ENCODE measurements at places on chromosomes 5 and 9. TPM values are rescaled to one million over a fixed set of nuclear protein-coding genes. Genes with fewer than 3 reads are reported as not detected.

DNA sequence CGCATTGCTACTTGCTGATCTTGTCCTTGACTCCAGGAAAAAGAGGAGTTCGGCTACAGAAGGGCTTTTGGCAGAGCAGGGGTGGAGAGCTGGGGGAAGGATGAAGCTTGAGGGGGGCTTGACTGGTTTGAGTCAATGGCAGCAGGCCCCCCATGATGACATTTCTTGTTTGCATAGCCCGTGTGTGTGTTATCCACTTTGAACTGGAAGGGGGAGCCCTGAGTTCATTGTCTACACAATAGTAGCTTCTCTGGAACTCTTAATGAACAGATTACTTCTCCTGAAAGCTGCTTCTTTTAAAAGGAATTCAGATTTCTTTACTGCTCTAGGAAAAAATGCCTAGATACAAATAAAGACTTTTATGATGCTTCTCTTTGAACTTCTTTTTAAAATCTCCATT lies 2.3 kb downstream of the IFNB1 start:
- H3K27me3 ChIP-seq, result no peaks in the 10 kb centered on the region
- H3K36me3 ChIP-seq, result no peaks in the 10 kb centered on the region
- no peak for DNase-seq
- H3K4me3 ChIP-seq, result no peak overlapping the region

DNA sequence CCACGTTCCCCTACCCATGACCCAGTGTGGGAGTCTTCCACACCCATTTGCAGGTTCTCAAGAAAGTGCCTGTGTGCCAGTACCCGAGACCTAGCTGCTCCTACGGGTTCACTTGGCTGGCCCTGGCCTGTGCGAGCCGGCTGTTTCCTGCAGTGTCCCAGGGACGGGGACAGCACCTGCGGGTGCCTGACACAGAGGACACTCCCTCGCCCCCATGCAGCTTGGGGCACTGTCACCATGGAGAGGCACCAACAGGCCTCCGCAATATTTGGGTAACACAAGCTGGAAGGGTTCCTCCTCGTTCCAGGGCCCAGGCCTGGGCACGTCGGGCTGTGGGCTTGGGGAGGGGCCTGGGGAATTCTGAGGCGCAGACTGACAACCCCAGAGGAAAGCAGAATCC lies 41.4 kb downstream of the DUSP1 start:
- H3K4me1 ChIP-seq, result peaks cover 16% of the 10 kb centered on the region
- DNase-seq, result no peak
- no peak overlapping the region for H3K27ac ChIP-seq
- no peaks in the 10 kb centered on the region for H3K27me3 ChIP-seq
- H3K4me3 ChIP-seq, result no peak overlapping the region

- no peak overlapping the region for H3K4me3 ChIP-seq
- no peak for DNase-seq
- H3K36me3 ChIP-seq, result no peaks in the 10 kb centered on the region
- no peaks in the 10 kb centered on the region for H3K4me1 ChIP-seq
Measured at GRCh38 chr5:170067152-170067551, 38.5 kb upstream of the FOXI1 start.

DNA sequence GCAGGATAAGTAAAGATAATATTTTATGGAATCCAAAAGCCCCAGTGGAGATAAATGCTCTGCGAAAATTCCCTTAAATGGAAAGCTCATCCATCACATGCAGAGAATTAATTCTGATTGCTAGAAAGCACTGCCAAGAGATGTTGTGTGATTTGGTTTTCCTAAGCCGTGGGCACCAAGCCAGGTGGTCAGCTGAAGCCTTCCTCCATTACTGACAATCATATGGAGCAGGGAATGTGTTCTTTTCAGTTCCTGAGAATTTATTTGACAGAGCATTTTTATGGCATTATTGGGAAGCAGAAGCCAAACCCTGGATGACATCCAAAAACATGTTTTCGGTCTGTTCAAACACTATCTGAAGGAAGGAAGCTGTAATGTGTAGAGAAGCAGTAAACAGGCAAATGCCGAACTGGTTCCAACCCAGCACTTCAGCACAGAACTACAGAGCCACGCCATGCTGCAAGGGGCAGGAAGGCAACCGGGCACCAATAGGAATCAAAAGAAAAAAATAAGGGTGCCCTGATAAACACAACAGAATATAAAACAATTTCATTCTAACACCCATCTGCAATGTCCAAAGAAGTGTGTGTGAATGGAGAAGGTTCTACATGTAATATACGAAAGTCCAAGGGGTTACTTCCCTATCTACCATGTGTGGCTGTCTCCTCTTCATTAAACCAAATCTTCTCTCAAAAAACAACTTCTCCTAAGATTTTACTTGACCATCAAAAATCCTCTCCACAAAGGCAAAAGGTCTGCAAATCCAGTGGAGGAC lies 12.3 kb downstream of the ARSB start:
- no peak overlapping the region for H3K27ac ChIP-seq
- H3K36me3 ChIP-seq, result no peaks in the 10 kb centered on the region
- no peaks in the 10 kb centered on the region for H3K27me3 ChIP-seq
- DNase-seq, result peak; percentile 32
- no peak overlapping the region for H3K4me3 ChIP-seq

DNA sequence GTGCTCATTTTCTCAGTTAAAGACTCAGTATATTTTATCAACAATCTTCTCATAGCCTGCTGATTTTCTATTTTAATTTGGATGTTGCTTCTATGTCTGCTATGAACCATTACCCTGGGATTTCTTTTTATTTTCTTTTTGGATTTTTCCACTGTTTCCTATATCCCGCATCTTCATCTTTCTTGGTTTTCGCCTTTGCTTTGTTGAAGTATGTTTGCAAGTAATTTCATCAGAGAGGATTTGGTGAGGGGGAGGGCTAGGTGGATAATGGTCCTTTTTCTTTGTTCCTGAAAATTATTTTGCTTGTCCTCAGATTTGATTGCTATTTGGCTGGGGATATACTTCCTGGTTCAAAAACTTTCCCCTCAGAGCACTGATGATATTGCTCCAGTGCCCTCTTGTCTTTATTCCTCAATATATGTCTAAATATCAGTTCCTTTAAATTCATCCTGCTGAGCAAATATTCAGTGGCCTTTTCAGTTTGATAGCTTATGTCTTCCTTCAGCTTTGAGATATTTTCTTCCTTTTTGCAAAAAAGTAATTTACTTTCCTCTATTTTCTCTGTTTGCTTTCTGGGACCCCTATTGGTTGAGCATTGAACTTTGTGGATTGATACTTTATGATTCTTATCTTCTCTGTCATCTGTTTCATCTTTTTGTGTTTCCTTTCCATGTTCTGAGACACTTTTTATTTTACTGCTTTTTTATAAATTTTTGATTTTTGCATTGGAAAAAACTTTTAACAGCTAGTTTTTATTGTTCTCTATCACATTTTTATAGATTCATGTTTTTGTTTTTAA lies 227.6 kb upstream of the ELL2 start:
- H3K36me3 ChIP-seq, result no peaks in the 10 kb centered on the region
- H3K4me1 ChIP-seq, result no peaks in the 10 kb centered on the region
- H3K4me3 ChIP-seq, result no peak overlapping the region
- no peaks in the 10 kb centered on the region for H3K27me3 ChIP-seq
- no peak overlapping the region for H3K27ac ChIP-seq
- DNase-seq, result no peak

DNA sequence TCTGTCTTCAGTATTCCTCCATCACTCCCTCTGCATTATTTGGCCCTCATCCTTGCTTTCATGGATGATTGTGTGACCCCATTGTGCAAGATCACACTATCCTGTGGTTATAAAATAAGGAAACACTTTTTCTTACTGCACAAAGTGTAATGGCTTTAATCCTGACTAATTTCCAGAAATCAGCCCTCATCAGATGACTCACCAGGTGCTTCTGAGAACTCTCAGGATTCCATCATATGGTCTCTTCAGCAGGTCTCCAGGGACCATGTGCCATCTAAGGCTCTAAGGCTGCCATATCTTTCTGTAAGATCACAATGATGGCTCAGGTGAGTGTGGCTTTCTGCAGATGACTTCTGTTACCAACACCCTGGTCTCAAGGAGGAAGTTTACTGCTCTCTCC lies 27.3 kb upstream of the FER start:
- no peaks in the 10 kb centered on the region for H3K36me3 ChIP-seq
- no peaks in the 10 kb centered on the region for H3K4me1 ChIP-seq
- H3K4me3 ChIP-seq, result no peak overlapping the region
- no peak overlapping the region for H3K27ac ChIP-seq
- no peak for DNase-seq

- H3K36me3 ChIP-seq, result no peaks in the 10 kb centered on the region
- H3K27me3 ChIP-seq, result no peaks in the 10 kb centered on the region
- peaks cover 23% of the 10 kb centered on the region for H3K4me1 ChIP-seq
- H3K27ac ChIP-seq, result no peak overlapping the region
Measured at GRCh38 chr9:134348404-134349155, 22.3 kb downstream of the RXRA start.

GRCh38 chr5:82244854-82245635 lies 33.1 kb downstream of the RPS23 start:
- no peaks in the 10 kb centered on the region for H3K4me1 ChIP-seq
- H3K27me3 ChIP-seq, result no peaks in the 10 kb centered on the region

- no peak overlapping the region for H3K27ac ChIP-seq
- no peak overlapping the region for H3K4me3 ChIP-seq
- no peaks in the 10 kb centered on the region for H3K4me1 ChIP-seq
- DNase-seq, result no peak
- H3K36me3 ChIP-seq, result no peaks in the 10 kb centered on the region
- no peaks in the 10 kb centered on the region for H3K27me3 ChIP-seq
Measured at GRCh38 chr5:62259699-62260250, 46.2 kb upstream of the KIF2A start.

Gene TXNDC8
- not detected for polyA plus RNA-seq

Gene DND1
- polyA plus RNA-seq, result 0.52 TPM

Gene NXNL2
- polyA plus RNA-seq, result 2.5 TPM

Gene NEUROG1
- polyA plus RNA-seq, result not detected

Gene IL7R
- polyA plus RNA-seq, result 0.47 TPM
